ENCODE measurements at places on chromosomes 12 and 14.
A peak's percentile ranks its signal among the peaks of the same experiment; 100 is the strongest.

GRCh38 chr12:63151623-63152320 lies 771 bp upstream of the AVPR1A start:
- DNase-seq, result peak; percentile 13

GRCh38 chr14:94355191-94355794 lies 32.2 kb upstream of the SERPINA6 start:
- DNase-seq, result peak; percentile 29

DNA sequence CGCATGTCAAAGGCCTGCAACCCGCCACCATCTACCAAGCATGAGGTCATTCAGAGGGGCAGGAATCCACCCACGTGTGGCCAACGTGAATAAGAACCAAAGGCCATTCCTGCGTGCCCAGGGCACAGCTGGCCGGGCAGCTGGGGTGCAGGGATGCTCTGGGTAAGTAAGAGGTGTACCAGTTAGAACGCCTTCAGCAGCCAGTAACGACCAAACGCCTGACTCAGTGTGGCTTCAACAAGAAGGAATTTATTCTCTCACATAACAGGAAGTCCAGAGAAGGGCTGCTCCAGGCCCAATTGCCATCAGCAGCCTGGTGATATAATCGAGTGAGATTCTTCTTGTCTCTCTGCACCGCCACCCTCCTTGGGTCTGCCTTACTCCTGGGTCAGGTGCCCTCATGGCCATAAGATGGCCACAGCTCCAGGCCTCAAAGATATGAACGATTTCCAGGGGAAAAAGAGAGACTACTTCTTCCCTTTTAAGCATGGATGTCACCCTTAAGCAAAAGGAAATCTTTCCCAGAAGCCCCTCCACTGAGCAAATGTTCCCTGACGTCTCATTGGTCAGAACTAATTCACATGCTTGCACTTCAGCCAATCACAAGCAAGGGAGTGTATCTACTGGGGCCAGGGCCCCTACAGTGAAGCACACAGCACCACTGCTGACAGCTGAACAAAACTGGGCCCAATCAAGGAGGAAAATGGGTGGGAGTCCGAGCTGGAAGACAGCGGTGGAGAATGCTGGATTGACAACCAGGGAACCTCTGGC lies 7.3 kb downstream of the TTC7B start:
- DNase-seq, result no peak

DNA sequence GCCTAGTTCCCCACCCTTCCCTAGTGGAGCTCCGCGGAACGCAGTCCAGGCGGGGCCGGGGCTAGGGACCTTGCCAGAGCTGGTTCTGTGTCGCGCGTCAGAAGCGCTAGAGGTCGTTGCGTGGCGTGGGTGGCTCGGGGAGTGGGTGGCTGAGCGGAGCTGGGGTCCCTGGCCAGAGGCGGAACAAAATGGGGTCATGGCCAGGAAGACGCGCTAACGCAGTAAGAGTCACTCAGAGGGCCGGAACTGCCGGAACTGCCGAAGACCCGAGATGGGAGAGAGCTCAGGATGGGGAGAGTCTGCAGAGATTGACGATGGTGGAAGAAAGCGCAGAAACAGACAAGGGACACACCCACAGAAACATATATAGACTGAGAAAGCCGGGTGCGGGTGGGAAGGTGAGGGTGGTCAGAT lies 4.8 kb downstream of the DGKA start:
- no peak for DNase-seq

GRCh38 chr14:70972107-70972976 lies 65.1 kb downstream of the PCNX1 start:
- peak; percentile 83 for DNase-seq

DNA sequence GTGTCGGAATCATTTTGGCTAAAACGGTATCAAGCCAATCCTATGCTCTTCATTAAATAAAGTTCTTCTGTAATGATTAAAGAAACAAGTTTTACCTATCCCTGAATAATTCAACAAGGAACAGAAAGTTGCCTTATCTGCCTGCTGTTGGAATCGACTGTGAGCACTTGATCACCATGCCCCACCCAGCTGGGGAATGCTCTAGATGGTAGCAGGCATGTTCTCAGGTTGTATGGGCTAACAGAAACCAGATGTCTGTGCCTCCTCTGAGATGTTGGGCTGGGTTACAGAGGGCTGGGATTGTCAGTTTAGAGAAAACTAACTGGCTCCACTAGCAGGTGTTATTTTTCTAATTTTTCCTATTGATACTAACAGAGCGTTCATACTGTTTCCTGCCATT lies 28.9 kb downstream of the RTRAF start:
- DNase-seq, result no peak

- no peak for DNase-seq
Measured at GRCh38 chr12:109609342-109609741, 35.7 kb downstream of the MVK start.

- no peak for DNase-seq
Measured at GRCh38 chr12:67111182-67111581, 158.0 kb upstream of the CAND1 start.

- no peak for DNase-seq
Measured at GRCh38 chr14:55399183-55399582, 12.4 kb downstream of the ATG14 start.

- DNase-seq, result no peak
Measured at GRCh38 chr12:24488091-24488596, 460.8 kb downstream of the BCAT1 start.
